ENCODE measurements at places on chromosomes 3 and 15.

GRCh38 chr3:172227340-172228035 is 188.1 kb downstream of the FNDC3B start:
- DNase-seq: no peak

DNA sequence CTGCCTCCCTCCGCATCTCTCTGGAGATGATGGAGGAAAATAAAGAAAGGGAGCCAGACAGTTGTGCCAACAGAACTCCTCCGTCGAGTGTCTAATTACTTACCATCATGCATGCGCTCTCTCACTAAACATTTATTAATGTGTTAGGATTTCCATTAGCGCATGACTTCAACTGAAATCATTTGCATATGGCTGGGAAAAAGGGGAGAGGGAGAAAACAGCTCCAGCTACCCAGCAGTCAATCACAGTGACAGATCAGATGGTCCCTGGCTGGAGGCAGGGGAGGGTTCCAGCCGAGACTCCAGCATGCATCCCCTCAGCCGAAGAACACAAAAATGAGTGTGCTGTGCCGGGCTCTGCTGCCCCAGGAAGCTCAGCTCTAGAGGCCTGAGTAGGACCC is 6.8 kb upstream of the RHO start:
- DNase-seq: no peak

DNA sequence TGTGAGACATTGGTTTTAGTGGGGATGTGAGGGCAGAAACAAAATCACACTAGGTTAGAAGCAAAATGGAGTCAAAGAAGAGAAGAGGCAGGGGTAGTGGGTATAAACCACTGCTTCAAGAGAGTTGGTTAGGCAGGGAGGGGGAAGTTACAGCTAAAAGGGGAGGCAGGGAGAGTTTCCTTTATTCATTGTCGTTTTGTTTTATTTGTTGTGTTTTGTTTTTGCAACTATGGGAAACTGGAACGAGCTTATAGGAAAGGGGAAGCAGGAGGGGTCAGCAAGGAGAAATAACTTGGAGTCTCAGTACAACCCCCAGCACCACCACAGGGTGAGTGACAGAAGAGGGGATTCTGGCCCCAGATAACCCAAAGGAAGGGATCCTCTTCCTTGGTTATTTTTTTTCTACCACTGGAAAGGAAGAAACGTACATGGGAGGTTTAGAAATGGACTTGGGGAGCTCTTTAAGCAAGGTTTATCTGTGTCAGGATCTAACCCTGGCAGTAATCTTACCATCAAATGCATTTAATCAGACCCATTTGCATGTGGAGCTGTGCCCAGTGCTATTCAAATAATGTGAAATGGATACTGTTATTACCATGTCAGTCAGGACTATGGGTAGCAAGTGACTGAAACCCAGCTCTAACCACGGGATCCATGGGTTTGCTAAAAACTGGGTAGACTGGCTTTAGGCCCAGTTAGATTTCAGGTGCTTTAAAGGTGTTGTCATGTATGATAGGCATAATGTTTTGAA is 68.7 kb downstream of the CCNL1 start:
- DNase-seq: no peak

GRCh38 chr3:146895026-146895749 is 290.0 kb upstream of the PLSCR5 start:
- DNase-seq: no peak

- DNase-seq: no peak
These were observed 593 bp upstream of the RSL24D1 start for GRCh38 chr15:55197362-55197705.

GRCh38 chr3:159884661-159885402 is 103.8 kb upstream of the IL12A start:
- DNase-seq: peak; percentile 16

- DNase-seq: no peak
These were observed 1495.3 kb downstream of the SI start for GRCh38 chr3:163582967-163583366.

- DNase-seq: no peak
These were observed 3.1 kb upstream of the EXOG start for GRCh38 chr3:38493031-38493430.

DNA sequence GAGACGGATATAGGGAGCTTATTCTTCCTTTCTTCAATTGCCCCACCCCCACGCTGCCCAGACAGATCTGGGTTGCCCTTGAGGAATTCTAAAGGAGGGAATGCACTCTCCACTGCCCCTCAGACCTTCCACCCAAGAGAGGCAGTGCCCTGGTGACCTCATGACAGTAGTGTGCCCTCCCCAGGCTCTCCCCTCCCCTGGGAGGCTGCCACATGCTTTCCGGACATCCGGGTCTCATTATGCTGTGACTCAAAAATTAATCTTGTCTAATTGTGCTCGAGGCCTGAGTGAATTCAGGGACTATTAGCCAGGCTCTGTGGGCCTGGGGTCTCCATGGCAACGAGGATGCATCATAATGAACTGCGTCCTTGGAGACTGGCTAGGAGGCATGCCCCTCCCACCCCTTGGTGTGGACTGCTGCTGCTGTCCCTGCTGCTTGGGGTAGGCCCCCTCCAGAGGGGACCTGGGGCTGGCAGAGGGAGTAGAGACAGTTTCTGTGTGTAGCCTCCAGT is 20.8 kb downstream of the CORO2B start:
- no peak for DNase-seq

DNA sequence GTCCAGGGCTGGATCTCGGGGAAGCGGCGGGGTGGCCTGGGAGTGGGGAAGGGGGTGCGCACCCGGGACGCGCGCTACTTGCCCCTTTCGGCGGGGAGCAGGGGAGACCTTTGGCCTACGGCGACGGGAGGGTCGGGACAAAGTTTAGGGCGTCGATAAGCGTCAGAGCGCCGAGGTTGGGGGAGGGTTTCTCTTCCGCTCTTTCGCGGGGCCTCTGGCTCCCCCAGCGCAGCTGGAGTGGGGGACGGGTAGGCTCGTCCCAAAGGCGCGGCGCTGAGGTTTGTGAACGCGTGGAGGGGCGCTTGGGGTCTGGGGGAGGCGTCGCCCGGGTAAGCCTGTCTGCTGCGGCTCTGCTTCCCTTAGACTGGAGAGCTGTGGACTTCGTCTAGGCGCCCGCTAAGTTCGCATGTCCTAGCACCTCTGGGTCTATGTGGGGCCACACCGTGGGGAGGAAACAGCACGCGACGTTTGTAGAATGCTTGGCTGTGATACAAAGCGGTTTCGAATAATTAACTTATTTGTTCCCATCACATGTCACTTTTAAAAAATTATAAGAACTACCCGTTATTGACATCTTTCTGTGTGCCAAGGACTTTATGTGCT is 527 bp downstream of the B2M start:
- no peak for DNase-seq

GRCh38 chr3:5110337-5110736 is 11.8 kb upstream of the ARL8B start:
- no peak for DNase-seq

DNA sequence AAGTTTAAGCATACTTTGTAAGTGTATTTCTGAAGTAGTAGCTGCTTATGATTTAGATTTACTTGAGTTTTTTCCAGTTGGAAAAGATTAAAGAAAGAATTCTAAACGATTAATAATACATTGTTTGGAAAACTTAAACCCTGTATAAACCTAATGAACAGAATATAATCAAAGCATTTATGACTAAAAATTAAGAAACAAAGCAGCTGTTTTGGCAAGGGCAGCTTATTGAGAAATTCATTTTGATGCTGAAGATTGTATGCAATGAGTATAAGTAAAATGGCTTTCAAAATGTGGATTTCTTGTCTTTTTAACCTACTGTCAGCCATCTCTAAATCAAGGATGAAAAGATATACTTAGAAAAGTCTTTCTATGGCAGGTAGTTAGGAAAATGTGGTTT is 140.2 kb downstream of the POLQ start:
- no peak for DNase-seq

GRCh38 chr15:36370051-36370730 is 209.2 kb upstream of the CDIN1 start:
- no peak for DNase-seq

GRCh38 chr3:105835606-105836005 is 33.2 kb downstream of the CBLB start:
- no peak for DNase-seq

GRCh38 chr15:35064576-35065190 is 20.4 kb downstream of the NANOGP8 start:
- DNase-seq: no peak

GRCh38 chr15:77824361-77825251 is 191.9 kb upstream of the LINGO1 start:
- DNase-seq: no peak

GRCh38 chr3:111107662-111108035 is 36.0 kb downstream of the NECTIN3 start:
- DNase-seq: no peak

- DNase-seq: no peak
These were observed 53.5 kb downstream of the IQCH start for GRCh38 chr15:67307889-67308597.

- DNase-seq: no peak
These were observed 220.5 kb downstream of the DPH6 start for GRCh38 chr15:35325374-35325941.

- DNase-seq: no peak
These were observed 41.2 kb downstream of the CCPG1 start for GRCh38 chr15:55366981-55367380.

GRCh38 chr15:74449095-74449494 is 11.9 kb downstream of the UBL7 start:
- no peak for DNase-seq

GRCh38 chr3:59895972-59896371 is 846.1 kb upstream of the CFAP20DC start:
- DNase-seq: no peak

GRCh38 chr3:116179091-116179490 is 266.2 kb downstream of the LSAMP start:
- no peak for DNase-seq

- no peak for DNase-seq
These were observed 192.1 kb upstream of the EOMES start for GRCh38 chr3:27914199-27914598.

GRCh38 chr3:128487813-128488635 is 5.0 kb downstream of the GATA2 start:
- DNase-seq: peak; percentile 44

GRCh38 chr3:153130312-153130977 is 31.6 kb upstream of the RAP2B start:
- no peak for DNase-seq

GRCh38 chr3:49616491-49616941 is 57.6 kb upstream of the APEH start:
- DNase-seq: no peak

DNA sequence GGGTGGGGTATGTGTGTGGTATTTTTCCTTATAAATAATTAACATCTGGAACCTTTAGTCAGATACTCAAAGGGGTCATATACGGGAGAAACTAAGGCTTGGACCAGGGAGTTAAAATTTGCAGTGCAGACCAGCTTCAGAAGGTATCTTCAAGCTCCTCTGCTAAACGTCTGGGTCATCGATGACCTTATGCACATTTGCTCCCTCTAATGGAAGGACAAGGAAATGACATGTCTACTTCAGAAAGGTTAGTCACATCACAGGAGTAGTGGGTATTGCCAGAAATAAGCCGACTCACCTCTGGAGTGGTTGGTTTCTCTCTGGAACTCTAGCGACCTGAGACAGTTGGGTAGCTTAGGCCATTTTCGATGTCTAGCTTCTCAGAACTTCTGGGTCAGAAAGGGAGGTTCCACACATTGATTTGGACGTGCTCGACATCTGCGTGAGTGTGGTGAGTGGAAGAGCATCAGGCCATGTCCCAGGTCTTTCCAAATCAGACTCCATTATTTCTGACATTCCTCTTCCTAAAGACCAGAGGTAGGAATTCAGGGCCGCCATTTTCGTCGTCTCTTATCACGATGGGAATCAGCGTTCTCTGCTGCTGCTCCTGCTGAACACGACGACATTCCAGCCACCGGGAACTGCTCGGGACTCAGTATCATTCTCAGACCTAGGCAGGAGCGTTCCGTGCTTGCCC is 31.8 kb upstream of the RASA2 start:
- DNase-seq: no peak

- DNase-seq: no peak
These were observed 727.8 kb downstream of the NLGN1 start for GRCh38 chr3:174125267-174125824.

- DNase-seq: no peak
These were observed 8.3 kb downstream of the PPP2R3A start for GRCh38 chr3:135973841-135974240.

DNA sequence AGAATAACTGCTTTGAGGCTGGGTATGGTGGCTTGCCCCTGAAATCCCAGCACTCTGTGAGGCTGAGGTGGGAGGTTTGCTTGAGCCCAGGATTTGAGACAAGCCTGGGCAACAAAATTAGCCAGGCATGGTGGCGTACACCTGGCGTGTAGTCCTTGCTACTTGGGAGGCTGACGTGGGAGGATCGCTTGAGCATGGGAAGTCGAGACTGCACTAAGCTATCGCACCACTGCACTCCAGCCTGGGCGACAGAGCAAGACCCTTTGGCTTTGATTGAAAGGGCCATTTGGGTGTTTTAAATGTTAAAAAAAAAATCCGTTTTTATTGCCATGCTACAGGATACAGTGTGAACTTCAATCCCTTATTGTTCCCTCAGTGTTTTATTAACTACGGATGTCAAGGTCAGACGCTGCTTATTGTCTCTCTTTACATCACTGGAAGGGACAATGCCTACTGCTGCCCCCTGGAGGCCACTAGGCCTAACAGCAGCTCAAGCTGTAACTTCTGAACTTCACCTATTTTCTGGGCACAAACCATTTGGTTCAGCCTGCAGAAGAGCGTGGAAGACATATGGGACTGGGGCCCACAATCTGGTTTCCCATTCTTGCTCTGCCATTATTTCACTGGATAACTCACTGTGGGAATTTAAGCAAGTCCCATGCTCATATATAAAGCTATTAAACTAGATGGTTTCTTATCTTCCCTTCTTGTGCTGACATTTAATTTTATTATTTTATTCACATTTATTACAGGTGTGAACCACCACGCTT is 15.3 kb upstream of the IREB2 start:
- peak; percentile 27 for DNase-seq

- no peak for DNase-seq
These were observed 21.1 kb downstream of the RBP2 start for GRCh38 chr3:139455206-139455605.

DNA sequence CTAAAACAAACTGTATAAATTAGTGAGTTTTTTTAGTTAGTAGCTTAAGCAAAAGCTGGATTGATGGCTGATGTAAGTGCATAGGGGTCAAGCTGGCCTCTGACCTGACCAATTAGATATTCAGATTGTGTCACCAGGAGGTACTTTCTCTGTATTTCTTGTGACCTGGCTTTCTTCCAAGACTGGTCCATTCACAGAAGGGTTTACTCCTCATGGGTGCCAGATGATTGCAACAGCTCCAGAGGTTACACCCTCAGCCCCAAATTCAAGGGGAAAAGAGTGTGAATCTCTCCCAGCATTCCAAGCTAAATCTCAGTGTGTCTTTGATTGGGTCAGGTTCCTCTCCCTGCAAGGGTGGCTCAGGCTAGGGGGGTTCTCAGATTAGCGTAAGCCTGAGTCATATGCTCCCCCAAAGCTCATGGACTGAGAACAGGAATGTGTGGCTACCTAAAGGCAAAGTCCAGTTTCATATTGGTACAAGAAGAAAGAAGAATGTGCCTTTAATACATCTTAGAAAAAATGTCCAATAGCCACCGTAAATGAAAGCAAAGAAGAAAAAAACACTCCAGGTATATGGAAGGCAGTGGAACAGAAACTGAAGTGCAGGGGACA is 16.5 kb downstream of the PML start:
- DNase-seq: no peak

Measured in KG1 (cell line).